Forelimb muscle (tissue), 1 donor: ENCODE measurements at places on chromosomes 1 and 21. TPM values are rescaled to one million over a fixed set of nuclear protein-coding genes. Genes with fewer than 3 reads are reported as not detected.

- no peak for DNase-seq
These were observed 63.3 kb upstream of the WDR26 start for GRCh38 chr1:224497714-224498573.

GRCh38 chr1:100362821-100363466 lies 10.6 kb downstream of the CDC14A start:
- DNase-seq: no peak

GRCh38 chr1:231814521-231814920 lies 187.9 kb downstream of the DISC1 start:
- no peak for DNase-seq

- DNase-seq: no peak
These were observed 61.3 kb upstream of the KCNE2 start for GRCh38 chr21:34302521-34302920.

DNA sequence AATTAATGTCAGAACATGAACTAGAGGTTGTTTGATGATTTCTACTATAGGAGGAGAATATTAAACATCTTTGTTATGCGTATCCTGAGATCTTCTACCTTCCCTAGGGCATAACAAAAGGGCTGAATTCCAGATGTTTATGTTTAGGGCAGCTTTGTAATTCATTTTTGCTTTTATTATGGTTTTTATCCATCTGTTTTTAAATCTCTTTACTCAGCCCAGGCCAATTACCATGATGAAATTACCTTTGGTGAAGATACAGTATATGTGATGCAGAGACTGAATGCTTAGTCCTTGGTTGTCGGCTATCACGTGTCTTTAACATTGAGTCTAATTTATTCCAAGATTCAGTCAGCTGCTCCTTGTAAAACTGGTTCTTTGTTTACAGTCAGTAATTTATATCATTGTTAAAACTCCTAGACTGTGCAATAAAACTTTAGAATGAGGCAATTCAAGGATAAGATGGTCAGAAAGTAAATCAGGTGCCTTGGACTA lies 176.9 kb downstream of the CTH start:
- DNase-seq: no peak

The ZBTB8B gene
- 0.11 TPM for polyA plus RNA-seq
